Neural crest cell (in vitro differentiated cells): ENCODE measurements at places on chromosomes 12 and 14. TPM values are rescaled to one million over a fixed set of nuclear protein-coding genes. Genes with fewer than 3 reads are reported as not detected.

The NYNRIN gene
- 10.3 and 10.4 TPM in 2 replicates for total RNA-seq

The OR4N5 gene
- total RNA-seq: not detected in 2 replicates

GRCh38 chr12:47776471-47777143 is 3.6 kb downstream of the SLC48A1 start:
- no peak for DNase-seq
- H3K36me3 ChIP-seq: no peaks in the 10 kb centered on the region
- peaks cover 15% of the 10 kb centered on the region for H3K27me3 ChIP-seq
- H3K4me3 ChIP-seq: peak overlapping the region; percentile 93
- peaks cover 51% of the 10 kb centered on the region for H3K4me1 ChIP-seq

DNA sequence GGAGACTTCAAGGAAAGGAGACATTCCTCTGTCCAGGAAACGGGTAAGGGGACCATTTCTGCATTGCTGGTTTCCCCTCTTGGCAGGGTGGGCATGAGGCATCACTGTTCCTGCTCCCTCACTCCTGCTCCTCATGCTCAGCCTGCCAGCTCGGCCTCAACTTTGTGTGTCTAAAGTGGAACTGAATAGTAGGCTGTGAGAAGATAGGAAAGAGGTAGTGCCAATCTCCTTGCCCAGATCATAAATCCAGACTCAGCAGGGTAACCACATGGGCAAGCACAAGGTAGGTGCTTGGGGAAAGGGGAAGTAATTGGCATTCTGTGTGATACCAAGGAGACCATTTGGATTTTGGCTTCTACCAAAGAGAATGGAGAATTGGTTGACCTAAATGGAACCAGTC is 2.6 kb downstream of the LTB4R start:
- no peaks in the 10 kb centered on the region for H3K36me3 ChIP-seq
- no peak overlapping the region for H3K4me3 ChIP-seq

DNA sequence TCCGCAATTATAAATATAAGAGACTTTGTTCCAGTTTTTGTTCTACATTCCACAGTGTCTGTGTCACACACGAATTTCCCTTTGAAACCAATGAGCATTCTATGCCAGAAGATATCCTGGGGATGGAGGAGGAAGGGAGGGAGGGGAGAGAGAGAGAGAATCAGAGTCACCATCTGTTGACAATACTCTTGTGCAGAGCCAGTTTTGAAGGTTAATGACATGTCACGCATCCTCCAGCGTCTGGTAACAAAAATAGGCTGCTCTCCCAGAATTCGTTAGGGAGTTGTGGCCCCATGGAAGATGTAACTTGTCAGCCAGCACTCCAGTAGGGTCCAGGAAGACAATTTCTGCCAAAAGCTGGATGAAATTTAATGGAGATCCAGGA is 213.5 kb upstream of the KRR1 start:
- peaks cover 55% of the 10 kb centered on the region for H3K4me1 ChIP-seq
- H3K27ac ChIP-seq: peak overlapping the region; percentile 86
- H3K4me3 ChIP-seq: peak overlapping the region; percentile 29

DNA sequence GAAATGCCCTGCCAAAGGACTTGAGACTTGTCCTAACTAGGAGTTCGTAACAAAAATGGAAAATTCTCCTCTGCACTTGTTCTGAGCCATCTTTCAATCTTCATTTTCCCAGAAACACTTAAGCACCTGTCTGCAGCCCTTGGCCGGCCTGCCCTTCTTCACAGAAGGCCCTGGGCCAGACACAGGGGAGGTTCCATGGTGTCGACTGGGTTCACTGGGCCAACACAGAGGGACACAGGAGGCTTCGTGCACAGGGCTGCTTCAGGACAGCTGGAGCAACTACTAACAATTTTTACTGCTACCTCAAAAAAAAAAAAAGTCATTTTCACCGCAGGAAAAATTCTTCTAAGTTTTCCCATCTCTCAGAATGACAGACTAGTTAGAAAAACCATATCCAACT is 19.6 kb downstream of the NID2 start:
- H3K27me3 ChIP-seq: no peaks in the 10 kb centered on the region
- H3K4me3 ChIP-seq: no peak overlapping the region
- no peak overlapping the region for H3K27ac ChIP-seq
- DNase-seq: no peak
- peaks cover 3% of the 10 kb centered on the region for H3K36me3 ChIP-seq

GRCh38 chr14:104246401-104247335 is 108.3 kb downstream of the KIF26A start:
- H3K27ac ChIP-seq: peak overlapping the region; percentile 50
- H3K36me3 ChIP-seq: no peaks in the 10 kb centered on the region
- DNase-seq: no peak
- H3K4me3 ChIP-seq: no peak overlapping the region

DNA sequence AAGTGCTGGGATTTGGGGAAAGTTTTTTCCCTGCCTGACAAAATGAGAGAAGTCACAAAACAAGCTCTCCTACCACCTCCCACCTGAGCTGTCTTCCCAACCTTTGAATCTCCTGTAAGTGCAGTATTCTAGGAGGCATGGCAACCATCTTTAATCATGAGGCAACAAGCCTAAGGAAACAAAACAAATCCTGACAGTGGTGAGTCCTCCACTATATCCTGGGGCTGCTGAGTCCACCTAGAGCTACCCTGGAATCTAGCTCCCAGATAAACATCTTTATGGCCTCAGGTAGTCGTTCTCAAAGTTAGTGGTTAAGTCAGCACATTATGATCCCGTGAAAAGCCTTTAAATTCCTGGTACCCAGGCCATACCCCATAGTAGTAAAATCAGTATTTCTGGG is 22.3 kb upstream of the ACTN1 start:
- no peaks in the 10 kb centered on the region for H3K27me3 ChIP-seq
- peaks cover 10% of the 10 kb centered on the region for H3K4me1 ChIP-seq
- no peak overlapping the region for H3K4me3 ChIP-seq
- no peaks in the 10 kb centered on the region for H3K36me3 ChIP-seq
- DNase-seq: no peak

DNA sequence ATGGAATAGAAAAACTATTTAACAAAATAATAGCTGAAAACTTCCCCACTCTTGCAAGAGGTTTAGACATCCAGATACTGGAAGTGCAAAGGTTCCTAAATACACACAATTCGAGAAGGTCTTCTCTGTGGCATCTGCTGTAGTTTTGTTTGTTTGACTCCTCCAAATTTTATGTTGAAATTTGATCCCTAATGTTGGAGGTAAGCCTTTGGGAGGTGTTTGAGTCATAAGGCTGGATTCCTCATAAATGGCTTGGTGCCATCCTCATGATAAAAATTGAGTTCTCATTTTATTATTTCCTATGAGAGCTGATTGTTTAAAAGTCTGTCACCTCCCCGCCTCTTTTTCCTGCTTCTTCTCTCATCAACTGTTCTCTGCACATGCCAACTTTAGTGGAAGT is 182.7 kb downstream of the MYRFL start:
- no peak for DNase-seq
- no peak overlapping the region for H3K27ac ChIP-seq
- peaks cover 8% of the 10 kb centered on the region for H3K36me3 ChIP-seq
- H3K4me3 ChIP-seq: no peak overlapping the region

The KRT3 gene
- total RNA-seq: not detected in 2 replicates

DNA sequence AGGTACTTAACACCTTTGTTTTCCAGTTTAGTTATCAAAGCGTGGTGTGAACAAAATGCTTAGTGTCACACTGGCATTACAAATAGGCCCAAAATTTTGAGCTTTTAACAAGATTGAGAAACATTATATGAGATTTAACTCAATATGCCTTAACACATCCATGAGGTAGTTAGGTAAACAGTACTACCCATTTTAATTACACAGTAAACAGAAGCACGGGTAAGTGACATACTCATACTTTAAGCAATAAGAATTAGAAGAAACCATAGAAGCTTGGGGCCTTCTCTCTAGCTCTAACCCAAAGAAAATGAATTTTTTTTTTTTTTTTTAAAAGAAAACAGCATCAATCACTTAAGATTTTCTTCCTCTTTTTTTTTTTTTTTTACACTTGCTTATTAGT is 15.5 kb upstream of the PHLDA1 start:
- peaks cover 15% of the 10 kb centered on the region for H3K36me3 ChIP-seq
- peaks cover 5% of the 10 kb centered on the region for H3K4me1 ChIP-seq
- DNase-seq: no peak
- no peaks in the 10 kb centered on the region for H3K27me3 ChIP-seq
- no peak overlapping the region for H3K27ac ChIP-seq

The LMNTD1 gene
- total RNA-seq: not detected in 2 replicates

The SLC25A21 gene
- total RNA-seq: 2.2 and 4.2 TPM in 2 replicates

The ATG2B gene
- total RNA-seq: 17.0 and 19.5 TPM in 2 replicates
